Activated CD4-positive, alpha-beta memory T cell treated with anti-CD3 and anti-CD28 coated beads for 36 hours (primary cell): ENCODE measurements at places on chromosomes 2 and 18. TPM values are rescaled to one million over a fixed set of nuclear protein-coding genes. Genes with fewer than 3 reads are reported as not detected.

DNA sequence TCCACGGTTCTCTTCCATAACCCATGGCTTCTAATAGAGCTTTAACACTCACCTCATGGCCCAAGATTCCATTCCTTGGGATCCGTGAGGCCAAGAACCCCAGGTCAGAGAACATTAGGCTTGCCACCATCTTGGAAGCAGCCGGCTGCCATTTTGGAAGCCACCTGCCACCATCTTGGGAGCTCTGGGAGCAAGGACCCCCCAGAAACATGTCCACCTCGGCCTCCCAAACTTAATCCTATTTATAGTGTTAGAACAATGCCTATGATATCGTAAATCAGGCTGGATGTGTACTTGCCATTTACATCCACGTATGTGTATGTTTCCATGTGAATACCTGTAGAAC, 39.9 kb upstream of the HAAO start:
- DNase-seq = no peak

- DNase-seq = no peak
Measured at GRCh38 chr2:11540148-11540995, 6.5 kb downstream of the GREB1 start.

- DNase-seq = no peak
Measured at GRCh38 chr2:3639653-3640052, 18.3 kb upstream of the ALLC start.

GRCh38 chr2:187210726-187211125, 237.3 kb downstream of the CALCRL start:
- DNase-seq = no peak

GLI2 gene
- total RNA-seq = not detected
